NCI-H460 (cell line): ENCODE measurements at places on chromosomes 13 and 19.

DNA sequence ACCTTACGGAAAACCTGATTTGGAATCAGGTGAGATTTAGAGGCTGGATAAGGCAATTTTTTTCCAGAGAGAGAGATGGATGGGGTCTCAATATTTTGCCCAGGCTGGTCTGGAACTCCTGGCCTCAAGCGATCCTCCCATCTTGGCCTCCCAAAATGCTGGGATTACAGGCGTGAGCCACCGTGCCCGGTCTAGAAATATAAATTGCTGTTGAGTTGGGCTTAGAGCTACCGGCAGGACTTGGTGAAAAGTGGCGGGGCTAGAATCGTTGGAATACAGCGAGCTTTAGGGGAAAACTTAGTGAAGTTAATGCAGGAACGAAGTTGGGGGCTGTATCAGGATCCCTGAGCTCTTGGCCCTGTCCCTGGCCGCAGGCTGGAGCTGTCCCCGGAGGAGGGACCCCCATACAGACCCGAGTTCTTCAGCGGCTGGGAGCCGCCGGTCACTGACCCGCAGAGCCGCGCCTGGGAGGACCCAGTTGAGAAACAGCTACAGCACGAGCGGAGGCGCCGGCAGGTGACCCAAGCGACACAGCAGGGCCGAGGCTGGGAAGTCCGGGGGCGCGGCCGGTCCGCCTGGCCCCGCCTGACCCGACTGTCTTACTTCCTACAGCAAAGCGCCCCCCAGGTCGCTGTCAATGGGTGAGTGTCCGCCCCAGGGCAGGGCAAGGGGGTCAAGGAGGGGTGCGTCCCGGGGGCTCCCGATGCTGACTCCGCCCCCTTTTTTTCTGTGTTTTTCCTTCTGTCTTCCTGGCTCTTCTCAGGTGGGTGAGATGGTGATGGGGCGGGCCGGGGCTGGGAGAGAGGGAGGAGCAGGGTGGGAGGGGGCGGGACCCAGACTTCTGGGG is 7.6 kb downstream of the EPS8L1 start:
- no peak for DNase-seq

- DNase-seq: no peak
Measured at GRCh38 chr13:103325672-103326071, 259.5 kb upstream of the SLC10A2 start.

- DNase-seq: peak; percentile 84
Measured at GRCh38 chr19:49676136-49676783, 811 bp upstream of the PRMT1 start.

DNA sequence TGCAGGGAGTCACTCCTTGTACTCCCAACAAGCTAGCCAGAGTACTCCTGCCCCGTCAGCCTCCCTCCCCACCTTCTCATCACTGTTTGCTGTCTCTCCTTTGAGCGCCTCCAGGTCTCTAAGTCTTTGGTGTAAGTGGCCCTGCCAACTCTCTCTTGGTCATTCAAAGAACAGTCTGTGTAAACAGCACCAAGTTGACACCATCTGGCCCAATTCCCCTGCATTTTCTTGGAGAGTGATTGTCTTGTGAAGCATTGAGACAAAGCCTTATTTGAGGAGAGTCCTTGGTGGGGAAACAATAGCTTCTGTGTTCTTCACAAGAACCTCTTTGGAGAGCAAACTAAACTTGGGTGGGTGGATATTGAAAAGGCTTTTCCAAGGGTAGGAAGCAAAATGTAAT is 114.6 kb upstream of the RNF113B start:
- DNase-seq: no peak
